ENCODE measurements at places on chromosomes 5 and 9. TPM values are rescaled to one million over a fixed set of nuclear protein-coding genes. Genes with fewer than 3 reads are reported as not detected.

Gene VCAN
- 133 TPM for polyA plus RNA-seq

- peak; percentile 57 for DNase-seq
Measured at GRCh38 chr9:111298731-111299598, 31.1 kb downstream of the OR2K2 start.

DNA sequence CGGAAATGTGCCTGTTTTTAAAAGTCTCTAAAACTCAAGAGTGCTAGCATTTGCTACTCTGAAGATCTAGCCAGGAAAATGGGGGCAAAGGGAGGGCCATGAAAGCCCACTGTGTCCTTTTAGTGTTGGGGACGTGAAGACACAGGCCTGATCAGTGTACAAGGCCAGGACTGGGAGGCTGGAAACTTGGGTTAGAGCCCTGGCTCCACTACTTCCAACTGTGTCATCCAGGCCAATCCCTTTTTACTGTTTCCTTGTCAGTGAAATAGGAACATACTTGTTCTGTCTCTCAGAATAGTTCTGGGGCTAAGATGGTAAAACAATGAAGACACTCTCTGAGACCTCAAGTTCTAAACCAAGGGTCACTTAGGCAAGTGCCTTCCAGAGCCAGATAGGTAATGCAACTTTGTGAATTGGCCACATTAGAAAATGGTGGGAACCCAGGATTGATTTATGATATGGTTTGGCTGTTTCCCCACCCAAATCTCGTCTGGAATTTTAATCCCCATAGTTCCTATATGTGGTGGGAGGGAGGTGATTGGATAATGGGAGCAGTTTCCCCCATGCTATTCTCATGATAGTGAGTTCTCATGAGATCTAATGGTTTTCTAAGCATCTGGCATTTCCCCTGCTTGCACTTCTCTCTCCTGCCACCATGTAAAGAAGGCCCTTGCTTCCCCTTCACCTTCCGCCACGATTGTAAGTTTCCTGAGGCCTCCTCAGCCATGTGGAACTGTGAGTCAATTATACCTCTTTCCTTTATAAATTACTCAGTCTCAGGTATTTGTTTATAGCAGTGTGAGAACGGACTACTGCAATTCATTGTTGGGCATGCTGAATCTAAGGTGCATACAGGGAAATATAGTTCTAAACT, 30.4 kb upstream of the B4GALT1 start:
- no peak for DNase-seq

DNA sequence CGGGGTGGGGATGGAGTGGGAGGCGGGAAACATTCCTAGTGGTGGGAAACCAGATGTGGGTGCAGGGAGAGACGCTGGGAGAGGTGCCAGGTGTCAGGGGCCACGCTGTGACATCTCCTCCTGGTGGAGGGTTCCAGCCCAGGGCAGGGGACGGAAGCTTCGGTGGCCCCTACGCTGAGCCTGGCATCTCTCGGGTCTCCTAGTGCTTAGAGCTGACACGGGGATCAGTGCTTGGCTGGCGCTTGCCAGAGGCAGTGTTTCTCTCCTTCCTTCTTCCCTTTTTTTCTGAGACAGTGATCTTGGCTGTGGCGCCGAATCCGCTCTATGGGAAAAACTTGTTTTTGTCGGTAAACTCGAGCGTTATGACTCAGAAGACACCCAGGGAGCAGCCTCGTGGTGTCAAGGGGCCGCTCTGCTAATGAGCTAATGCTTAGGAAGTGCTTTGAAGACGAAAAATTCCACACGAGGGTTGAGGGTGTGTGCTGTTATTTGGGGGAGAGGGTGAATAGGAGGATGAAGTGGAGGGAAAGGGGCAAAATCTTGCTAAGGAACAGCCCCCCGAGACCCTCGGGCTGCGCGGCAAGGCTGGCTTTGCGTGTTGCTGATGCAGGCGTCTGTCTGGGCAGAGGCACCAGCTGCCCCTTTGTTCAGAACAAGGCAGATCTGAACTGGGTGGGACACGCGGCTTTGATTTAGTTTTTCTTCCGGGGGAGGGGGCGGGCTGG, 20.4 kb upstream of the IER5L start:
- DNase-seq, result peak; percentile 30

GRCh38 chr9:100477241-100477640, 4.3 kb downstream of the TMEFF1 start:
- DNase-seq, result no peak

DNA sequence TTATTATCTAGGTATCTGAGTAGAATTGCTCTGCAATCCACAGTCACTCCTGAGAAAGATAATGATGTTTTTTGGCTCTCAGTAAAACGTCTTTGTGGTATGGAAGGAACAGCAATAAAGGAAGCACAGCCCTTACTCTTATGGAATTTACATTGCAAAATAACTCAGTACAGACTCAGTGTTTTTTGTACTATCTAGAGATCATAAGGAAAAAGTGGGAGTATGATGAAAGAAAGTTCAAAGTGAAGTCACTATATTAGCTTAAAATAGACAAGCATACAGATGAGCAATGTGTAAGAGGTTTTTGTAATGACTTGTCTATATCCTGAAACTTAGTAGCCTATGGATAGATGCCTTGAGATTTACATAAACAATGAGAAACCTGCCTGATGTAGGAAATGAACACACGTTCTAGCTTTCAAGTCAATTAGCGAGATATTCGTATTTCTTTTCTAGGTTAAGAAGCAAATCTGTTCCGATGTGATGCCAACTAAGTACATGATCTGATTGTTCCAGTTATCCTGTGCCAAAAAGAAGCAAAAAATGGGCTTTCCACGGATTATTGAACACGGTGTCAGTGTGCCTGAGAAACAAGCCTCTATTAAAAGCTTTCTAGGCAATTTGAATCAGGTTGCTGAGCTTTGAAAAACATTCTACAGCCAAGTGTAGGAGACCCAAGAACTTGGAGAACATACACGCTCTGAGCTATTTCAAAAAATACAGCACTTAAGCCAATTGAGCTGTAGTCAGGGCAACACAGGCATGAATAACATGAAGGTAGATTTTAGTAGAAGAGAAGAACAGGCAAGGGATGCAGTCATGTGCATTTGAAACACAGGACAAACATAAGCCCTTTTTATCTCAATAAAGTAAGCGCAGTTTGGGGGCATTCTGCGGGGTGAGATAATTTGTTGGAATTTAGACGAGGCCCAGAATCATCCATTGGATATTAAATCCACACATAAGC, 86.3 kb upstream of the TAF11L2 start:
- DNase-seq, result no peak

GRCh38 chr9:14864309-14864708, 45.9 kb downstream of the FREM1 start:
- no peak for DNase-seq
